ENCODE measurements at places on chromosomes 12 and 14.
A peak's percentile ranks its signal among the peaks of the same experiment; 100 is the strongest.

DNA sequence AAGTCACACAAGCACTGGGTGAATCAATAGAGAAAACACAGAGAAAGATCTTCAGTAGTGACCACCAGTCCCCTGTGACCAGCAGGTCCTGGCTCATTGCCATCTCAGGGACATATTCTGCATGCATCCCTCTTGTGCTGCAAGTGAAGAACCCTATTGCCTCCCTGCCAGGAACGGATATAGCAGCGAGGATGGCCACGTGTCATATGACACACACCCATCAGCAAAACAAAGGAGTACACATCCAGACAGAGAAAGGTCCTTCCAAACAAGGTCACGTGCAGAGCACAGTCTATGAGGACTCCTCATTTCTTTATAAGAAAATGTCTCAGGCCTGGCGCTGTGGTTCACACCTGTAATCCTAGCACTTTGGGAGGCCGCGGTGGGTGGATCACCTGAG, 638.4 kb downstream of the FLRT2 start:
- no peak for DNase-seq

- DNase-seq = no peak
Observed at GRCh38 chr14:50624447-50624846, 43.7 kb downstream of the SAV1 start.

GRCh38 chr12:38139456-38139855, 177.1 kb upstream of the ALG10B start:
- DNase-seq = no peak

- DNase-seq = no peak
Observed at GRCh38 chr12:74775276-74775675, 237.6 kb downstream of the ATXN7L3B start.

DNA sequence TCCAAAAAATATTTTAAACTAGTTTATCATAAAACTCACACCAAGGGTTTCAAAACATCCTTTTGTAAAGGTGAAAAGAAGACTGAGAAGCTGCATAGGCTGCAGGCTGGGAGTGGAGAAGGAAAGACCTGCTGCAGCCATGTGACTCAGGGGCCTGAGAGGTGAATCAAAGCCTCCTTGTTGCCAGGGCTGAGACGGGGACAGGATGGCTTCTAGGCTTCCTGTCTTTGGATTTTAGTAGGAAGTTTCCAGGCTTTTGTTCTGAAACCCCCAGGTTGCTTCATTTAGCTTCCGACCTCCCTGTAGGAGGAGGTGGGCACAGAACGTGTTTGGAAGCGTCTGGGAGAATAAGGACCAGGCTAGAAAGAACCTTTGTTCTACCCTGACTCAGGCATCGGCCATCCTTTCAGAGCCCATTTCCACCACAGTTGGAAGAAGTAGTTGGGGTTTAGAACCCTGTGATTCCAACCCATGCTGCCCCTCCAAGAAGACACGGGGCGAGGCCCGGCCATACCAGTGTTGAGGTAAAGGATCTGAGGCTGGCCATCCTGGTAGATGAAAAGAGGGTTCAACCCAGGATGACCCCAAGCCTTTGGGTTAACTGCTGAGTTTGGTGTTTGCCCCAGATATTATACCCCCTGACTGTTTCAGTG, 122.4 kb downstream of the SLC25A47 start:
- no peak for DNase-seq

- DNase-seq = no peak
Observed at GRCh38 chr12:57609101-57609780, 2.0 kb upstream of the ARHGEF25 start.

DNA sequence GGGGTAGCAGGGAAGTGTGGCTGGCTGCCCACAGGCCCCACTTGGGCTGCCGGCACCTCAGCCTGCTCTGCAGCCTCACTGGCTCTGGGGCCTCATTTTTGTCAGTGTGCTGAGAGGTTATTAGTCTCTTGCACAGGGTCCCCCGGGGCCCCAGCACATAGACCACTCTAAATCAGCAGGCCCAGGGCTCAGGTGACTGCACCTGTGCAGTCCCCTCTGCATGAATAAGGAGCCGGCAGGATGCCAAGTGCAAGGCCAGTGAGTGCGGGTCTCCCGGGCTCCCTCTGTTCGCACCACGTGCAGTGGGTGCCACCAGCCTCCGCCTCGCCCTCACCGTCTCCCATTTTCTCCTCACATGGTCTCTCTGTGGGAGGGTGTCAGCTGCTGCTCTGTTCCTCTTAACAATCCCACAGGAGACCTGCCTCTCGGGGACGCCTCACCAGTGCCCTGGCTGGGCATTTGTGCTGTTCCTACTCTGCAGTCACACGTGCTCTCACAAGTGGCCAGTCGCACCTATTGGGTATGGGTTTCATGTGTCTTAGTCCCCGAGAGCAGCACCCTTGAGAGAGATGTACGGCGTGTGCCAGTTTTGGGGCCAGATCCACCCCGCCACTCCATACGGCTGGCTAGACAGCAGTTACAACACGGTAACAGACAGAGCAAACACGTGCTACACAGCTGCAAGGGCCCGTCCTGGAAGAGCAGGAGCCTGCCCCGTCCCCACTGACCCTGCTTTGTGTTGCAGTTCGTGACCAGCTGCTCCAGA, 40.4 kb downstream of the MMAB start:
- no peak for DNase-seq

GRCh38 chr12:21265932-21266331, 68.8 kb downstream of the SLCO1A2 start:
- no peak for DNase-seq

- no peak for DNase-seq
Observed at GRCh38 chr14:66758031-66758613, 250.2 kb downstream of the GPHN start.

GRCh38 chr12:106582641-106583230, at the start of gene RFX4:
TSS of gene RFX4 (plus strand) at chr12:106583004. CDS start at chr12:106583321, 317 bp downstream.
- peak; percentile 91 for DNase-seq

DNA sequence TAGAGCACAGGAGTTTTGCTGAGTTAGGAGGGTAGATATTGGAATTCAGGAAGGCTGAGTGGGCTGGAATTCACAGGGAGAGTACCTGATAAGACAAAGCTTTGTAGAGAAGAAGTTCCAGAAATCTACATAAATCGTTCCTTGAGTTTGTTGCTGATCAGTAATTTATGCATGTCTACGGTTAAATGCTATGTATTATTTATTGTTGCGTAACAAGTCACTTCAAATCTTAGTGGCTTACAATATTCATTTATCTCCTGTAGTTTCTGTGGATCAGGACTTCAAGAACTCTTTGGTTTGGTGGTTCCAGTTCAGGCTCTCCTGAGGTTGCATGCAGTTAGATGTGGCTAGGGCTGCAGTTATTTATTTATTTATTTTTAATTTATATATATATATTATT, 7.8 kb downstream of the PUS7L start:
- no peak for DNase-seq

GRCh38 chr14:89589400-89590118, 172.5 kb upstream of the FOXN3 start:
- no peak for DNase-seq

- no peak for DNase-seq
Observed at GRCh38 chr14:100410056-100410565, 87.0 kb downstream of the SLC25A47 start.

DNA sequence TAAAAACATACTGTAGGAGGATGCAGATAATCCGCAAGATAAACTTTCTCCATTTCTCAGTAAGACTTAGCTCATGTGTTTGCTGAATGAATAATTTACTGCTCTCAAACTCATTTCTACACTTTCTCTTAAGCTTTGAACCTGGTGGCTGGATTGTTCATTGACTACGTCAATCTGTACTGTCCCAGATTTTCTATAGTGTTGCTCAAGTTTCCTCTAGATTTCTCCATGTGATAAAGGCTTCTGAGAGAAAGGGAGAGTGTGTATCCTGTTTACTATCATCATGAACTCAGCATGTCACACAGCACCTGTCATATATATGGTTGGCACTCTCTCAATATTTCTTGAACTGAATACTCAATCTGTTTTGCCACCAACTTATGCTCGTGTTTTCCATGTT, 518.0 kb upstream of the TBX3 start:
- DNase-seq = no peak

GRCh38 chr14:101219896-101220703, 316.6 kb upstream of the RTL1 start:
- DNase-seq = no peak

DNA sequence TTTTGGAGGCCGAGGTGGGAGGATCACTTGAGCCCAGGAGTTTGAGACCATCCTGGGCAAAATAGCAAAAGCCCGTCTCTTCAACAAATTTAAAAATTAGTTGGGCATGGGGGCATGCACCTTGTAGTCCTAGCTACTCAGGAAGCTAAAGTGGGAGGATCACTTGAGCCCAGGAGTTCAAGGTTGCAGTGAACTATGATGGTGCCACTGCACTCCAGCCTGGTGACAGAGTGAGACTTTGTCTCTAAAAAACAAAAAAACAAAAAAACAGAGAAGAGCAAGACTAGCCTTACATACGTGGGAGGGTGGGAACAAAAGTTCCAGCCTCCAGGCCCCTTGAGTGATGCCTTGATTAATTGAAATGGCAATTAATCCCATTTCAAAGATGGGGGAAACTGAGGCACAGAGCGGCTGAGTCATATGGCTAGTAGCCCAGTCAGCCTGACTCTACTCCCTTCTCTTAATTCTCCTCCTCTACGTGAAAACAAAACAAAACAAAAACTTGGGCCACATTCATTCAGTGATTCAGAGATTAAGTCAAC, 3.3 kb upstream of the FAM222A start:
- DNase-seq = no peak

DNA sequence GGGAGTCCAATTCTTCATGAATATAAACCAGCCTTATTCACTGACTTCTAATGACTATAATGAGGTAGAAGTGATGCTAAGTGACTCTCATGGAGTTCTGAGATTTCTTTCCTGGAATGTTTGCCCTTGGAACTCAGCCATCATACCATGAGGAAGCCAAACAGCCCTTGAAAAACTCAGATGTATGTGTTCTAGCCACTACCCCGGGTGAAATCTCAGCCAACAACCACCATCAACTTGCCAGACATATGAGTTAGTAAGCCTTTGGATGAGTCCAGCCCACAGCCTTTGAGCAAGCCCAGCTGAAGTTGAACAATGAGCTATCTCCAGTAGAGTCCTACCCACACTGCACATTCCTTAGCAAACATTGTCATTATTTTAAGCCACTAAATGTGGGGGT, 149.5 kb downstream of the SLC6A15 start:
- no peak for DNase-seq

DNA sequence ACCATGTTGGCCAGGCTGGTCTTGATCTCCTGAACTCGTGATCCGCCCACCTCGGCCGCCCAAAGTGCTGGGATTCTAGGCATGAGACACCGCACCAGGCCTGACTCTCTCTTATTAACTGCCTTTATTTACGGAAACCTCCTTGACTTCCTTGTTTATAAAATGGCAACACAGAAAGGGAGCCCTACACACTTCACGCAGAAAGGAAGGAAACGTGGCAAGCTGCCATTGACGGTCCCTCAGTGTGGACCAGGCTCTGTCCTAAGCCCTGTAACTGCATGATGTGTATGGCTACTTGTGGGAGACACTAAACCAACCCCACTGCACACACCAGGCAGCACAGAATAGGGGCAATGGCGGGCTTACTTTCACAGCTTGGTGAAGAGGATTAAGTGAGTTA, 11.7 kb downstream of the CINP start:
- DNase-seq = no peak

- DNase-seq = no peak
Observed at GRCh38 chr12:73076760-73077159, 804.6 kb downstream of the TRHDE start.

DNA sequence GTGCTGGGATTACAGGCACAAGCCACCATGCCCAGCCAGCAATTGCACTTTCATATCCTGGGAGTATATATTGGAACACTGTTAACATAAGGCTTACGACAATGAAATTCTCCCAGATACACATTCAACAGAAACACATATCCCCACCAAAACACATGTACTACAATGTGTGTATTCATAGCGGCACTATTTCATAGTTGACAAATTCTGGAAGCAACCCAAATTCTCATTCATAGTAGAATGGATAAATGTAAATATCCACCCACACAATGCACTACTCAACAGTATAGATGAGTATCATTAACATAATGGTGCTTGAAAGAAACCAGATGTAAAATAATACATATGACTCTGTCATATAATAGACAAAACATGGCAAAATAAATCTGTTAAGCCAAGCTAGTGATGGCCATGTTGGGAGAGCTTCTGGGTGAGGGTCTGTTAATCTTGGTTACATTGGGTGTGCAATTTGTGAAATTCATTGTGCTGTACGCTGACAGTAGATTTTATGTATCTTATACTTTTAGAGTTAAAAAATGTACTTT, 2.6 kb upstream of the DNAAF2 start:
- no peak for DNase-seq

- DNase-seq = no peak
Observed at GRCh38 chr14:33740531-33740930, 210.3 kb downstream of the EGLN3 start.

- no peak for DNase-seq
Observed at GRCh38 chr12:19082365-19082911, 47.1 kb upstream of the PLEKHA5 start.

DNA sequence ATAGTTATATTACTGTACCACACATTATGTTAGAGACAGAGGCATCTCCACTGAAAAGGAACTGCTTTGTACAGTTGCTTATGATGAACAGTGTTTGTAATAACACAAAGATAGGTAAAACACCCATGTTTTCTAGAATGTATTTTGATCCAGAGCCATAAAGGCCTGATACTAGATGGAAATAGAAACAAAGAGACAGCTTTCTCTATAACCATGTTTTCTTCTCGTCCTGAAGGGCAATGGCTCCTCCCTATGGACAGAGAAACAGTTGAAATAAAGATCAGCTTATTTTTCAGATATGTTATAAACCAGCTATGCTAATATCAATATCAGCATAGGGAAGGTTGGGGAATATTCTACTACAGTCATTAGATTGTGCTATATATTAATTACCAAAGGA, 109.2 kb downstream of the ATXN7L3B start:
- no peak for DNase-seq

GRCh38 chr12:125282921-125283320, 217.7 kb downstream of the AACS start:
- no peak for DNase-seq

DNA sequence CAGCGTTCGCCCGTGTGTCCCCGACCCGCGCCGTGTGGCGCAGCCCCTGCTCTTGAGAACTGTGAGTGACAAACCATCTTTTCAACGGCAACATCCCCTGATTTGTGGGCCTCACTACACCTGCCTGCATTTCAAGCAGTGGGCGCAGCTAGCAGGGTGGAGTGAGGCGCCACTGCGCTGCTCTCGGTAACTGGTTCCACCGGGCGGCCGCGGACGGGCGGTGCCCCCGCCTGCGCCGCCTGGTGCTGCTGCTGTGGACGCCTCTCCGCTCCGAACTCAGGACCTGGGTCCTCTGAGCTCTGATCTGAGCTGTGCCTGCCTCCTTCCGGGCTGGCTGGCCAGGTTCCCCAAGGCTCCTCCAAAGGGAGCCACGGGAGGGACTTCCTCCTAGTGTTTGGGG, 5.9 kb upstream of the DEGS2 start:
- DNase-seq = no peak

DNA sequence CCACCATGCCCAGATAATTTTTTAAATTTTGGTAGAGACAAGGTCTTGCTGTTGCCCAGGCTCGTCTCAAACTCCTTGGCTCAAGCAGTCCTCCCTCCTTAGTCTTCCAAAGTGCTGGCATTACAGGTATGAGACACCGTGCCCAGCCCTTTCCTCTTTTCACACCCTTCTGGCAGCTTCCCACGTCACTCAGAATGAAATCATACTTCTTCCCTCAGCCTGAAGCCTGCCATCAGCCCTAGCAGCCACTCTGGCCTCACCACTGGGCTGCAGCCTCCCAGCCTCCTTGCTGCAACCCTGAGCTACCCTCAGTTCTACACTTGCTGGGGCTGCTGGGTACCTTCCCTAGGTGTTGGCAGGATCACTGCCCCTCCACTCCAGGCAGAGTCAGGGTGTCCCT, 18.2 kb downstream of the ANKRD9 start:
- no peak for DNase-seq

- DNase-seq = no peak
Observed at GRCh38 chr12:111056618-111057521, 136.5 kb upstream of the MYL2 start.
